ENCODE measurements at places on chromosomes 1 and 21.

- no peak for DNase-seq
These were observed 7.8 kb upstream of the MUTYH start for GRCh38 chr1:45348020-45348419.

- no peak for DNase-seq
These were observed 607.3 kb downstream of the NCAM2 start for GRCh38 chr21:21605521-21605920.

DNA sequence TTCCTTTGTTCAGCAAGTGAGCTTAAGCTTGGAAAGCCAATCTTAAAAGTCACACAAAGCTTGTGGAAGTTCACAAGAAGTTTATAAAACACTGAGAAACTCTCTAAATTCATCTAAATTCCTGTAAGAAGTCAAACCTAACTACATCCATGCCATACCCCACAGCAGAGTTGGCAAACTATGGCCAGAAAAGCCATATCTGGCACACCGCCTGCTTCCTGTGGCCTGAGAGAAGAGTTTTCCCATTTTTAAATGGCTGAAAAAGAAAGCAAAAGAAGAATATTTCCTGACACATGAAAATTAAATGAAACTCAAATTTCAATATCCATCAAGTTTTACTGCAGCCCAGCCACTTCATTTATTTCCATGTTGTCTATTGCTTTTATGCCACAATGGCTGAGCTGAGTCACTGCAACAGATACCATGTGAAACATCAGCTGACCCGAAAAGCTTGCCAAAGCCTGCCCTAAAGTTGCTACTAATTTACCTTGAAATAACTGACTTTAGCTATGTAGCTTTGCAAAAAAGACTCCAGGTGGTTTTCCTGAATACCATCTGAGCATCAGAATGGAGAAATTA is 237.1 kb downstream of the SLC45A1 start:
- DNase-seq: no peak

DNA sequence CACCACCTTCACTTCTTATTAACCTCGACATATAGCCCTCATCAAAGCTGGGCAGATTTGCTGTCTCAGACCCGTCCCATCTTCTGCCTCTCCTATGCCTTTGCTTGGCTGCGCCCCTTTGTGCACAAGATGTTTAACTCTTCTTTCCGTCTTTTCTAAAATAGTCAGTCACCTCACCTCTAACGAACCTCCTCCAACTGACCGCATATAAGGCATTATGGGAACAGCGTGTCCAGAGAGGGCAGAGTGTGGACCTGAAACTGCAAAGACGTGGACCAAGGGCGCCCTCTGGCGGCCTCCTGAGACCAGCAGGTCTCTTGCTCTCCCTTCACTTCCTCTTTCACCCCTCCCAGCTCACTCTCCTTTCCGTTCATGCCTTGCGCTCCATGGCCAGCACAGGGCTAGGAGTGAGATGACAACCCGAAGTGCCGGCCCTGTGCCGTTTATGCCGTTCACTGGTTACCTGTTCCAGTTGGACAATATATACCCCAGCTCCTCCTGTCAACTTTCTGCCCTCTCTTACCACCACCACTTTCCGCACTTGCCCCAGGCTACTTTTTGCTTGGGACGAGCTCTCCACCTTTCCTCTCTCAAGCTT is 2.5 kb upstream of the METTL25B start:
- DNase-seq: peak; percentile 76

GRCh38 chr1:156896490-156897033 is 3.0 kb downstream of the PEAR1 start:
- no peak for DNase-seq

DNA sequence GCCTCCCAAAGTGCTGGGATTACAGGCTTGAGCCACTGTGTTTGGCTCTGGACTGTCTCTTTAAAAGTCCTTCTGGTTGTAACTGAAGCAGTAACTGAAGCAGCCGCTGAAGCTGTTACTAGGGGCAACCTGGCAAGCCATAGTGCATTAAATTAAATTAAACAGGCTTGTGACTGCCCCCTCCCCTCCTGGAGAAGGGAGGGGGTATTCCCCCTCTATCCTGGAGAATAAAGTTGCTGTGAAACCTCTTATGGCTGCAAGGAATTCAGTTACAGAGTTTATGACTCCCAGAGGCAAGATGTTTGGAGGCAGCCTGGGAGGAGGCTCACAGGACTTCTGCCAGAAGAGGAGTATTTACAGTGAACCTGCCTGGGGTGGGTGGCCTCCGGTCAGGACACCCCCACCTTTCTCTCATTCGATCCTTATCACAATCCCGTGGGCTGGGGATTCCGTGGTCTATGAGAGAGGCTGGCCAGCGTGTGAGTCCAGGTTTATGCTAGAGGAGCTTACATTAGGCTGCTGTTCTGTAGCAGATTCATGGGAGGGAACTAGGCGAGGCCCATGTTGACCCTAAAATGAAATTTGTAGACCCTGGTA is 8.3 kb downstream of the TTC22 start:
- DNase-seq: no peak

DNA sequence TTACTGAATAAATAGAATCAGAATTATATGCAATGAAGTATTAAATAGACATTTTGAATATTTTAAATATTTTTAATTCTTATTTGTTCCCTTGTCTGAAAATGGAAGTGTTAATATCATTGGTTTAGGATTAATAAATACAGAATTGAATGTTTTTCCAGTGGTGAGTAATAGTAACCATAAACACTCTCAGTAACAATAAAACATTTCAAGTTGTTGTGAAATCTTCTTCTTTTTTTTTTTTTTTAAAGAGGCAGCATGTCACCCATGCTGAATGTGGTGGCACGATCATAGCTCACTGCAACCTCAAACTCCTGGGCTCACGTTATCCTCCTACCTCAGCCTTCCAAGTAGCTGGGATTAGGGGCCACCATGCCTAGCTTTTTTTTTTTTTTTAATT is 86.2 kb upstream of the ZBTB18 start:
- no peak for DNase-seq

- no peak for DNase-seq
These were observed 22.7 kb downstream of the NCF2 start for GRCh38 chr1:183567584-183567983.

- DNase-seq: no peak
These were observed 11.8 kb downstream of the CD101 start for GRCh38 chr1:117013309-117013858.

- no peak for DNase-seq
These were observed at the start of gene IL19 for GRCh38 chr1:206770531-206771337. Gene IL19, plus strand, starts transcription at chr1:206770773. Its CDS starts 65,890 bp downstream, at chr1:206836663.

GRCh38 chr1:88029142-88029541 is 654.9 kb upstream of the PKN2 start:
- no peak for DNase-seq

- DNase-seq: no peak
These were observed 47.4 kb upstream of the RAB4A start for GRCh38 chr1:229223498-229223897.

DNA sequence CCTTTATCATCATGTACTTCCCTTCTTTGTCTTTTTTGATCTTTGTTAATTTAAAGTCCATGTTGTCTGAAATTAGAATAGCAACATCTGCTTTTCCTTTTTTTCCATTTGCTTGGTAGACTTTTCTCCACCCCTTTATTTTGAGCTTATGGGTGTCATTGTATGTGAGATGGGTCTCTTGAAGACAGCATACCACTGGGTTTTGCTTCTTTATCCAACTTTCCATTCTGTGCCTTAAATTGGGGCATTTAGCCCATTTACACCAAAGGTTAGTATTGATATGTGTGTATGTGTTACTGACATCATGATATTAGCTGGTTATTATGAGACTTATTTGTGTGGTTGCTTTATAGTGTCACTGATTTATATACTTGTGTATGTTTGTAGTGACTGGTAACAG is 50.2 kb downstream of the IFI44 start:
- DNase-seq: no peak

GRCh38 chr1:60170709-60171108 is 97.1 kb upstream of the C1orf87 start:
- DNase-seq: no peak

DNA sequence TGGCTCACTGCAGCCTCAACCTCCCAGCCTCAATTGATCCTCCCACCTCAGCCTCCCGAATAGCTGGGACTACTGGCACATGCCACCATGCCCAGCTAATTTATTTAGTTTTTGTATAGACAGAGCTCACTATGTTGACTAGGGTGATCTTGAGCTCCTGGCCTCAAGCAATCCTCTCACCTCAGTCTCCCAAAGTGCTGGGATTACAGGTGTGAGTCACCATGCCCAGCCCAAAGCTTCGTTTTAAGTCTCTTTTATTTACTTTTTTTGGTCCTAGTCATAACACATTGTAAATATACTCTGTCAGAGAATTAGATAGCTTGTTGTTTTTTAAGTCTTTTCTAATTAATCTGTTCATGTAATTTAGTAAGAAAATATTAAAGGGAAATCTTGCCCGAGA is 42.8 kb downstream of the KCNK1 start:
- DNase-seq: no peak

DNA sequence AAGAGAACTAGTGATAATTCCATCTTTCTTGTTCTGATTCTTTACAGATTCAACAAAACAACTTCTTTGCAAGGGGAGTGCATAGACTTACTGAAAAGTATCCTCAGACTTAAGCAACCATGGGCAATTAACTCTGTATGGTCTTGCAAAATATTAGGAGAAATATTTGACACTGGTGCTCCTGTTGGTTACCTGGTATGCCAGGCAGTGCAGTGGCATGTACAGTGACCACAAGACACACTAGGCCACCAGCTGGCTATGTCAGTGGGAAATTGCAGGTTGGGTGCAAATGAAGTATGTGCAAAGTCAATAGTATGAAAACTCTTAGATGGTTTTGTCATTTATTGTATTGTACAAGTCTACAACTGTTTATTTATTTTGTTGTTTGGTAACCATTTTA is 34.5 kb downstream of the EPS15 start:
- no peak for DNase-seq

DNA sequence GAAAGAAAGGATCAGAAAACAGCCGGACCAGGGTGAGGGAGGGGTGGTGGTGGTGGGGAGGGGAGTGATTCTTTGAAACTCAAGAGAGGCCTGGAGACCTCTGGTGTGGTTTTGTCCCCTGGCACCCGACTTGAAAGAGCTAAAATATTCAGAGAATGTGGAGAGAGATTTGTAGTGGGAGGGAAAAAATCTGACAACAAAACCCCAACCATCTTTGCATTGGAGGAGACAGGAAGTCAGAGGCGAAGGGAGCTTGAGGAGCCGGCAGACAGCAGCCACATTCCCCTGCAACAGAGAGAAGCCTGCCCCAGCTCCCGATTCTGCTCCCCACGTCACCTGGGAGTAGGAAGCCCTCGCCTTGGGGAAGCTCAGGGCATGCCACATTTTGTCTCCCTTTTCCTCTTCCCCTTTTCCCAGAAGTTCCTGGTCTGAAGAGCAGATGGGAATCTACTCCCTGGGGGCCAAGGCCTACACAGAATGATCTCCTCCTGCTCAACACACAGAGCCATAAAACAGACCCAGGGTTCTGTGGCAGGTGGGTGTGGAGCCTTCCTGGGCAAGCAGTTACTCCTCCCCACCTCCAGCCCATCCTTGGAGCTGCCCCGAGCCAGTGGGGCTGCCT is 84.9 kb downstream of the ITPKB start:
- no peak for DNase-seq

DNA sequence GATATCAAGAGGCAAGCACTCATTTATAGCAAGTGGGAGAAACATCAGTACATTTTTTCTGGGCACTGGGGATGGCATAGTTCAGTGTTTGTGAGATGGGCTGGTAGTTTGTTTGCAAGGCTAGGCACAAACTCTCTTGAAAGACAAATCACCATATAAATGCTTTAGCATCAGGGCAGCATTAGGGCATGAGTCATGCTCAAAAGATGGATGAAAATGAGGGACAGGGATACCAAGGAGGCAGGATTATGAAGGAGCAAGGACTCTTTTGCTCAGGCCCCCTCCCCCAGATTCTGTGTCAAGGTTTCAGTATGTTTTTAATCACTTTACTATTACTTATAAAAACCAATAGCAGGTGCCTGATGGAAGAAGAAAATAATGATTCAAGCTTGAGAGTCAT is 43.9 kb upstream of the CAMK1G start:
- no peak for DNase-seq

- no peak for DNase-seq
These were observed 213.3 kb upstream of the ZRANB2 start for GRCh38 chr1:71294178-71294577.

GRCh38 chr1:81832573-81832972 is 31.8 kb downstream of the ADGRL2 start:
- DNase-seq: no peak

GRCh38 chr1:145962157-145963102 is 1.9 kb downstream of the ANKRD34A start:
- no peak for DNase-seq

DNA sequence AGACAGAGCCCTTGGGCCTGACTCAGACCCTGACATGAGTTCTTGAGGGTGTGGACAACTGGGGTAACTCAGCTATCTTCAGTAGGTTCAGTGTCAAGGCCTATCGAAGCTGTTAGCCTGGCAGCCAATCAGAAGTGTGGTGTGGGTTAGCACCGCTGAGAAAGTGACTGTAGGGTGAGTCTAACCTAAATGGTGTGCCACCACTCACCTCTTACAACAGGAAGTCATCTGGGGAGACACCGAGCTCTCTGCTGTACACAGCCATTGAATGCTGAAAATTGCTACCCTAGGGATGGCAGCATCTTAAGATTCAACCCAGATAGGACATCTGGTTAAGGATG is 44.6 kb downstream of the RASSF5 start:
- DNase-seq: no peak

DNA sequence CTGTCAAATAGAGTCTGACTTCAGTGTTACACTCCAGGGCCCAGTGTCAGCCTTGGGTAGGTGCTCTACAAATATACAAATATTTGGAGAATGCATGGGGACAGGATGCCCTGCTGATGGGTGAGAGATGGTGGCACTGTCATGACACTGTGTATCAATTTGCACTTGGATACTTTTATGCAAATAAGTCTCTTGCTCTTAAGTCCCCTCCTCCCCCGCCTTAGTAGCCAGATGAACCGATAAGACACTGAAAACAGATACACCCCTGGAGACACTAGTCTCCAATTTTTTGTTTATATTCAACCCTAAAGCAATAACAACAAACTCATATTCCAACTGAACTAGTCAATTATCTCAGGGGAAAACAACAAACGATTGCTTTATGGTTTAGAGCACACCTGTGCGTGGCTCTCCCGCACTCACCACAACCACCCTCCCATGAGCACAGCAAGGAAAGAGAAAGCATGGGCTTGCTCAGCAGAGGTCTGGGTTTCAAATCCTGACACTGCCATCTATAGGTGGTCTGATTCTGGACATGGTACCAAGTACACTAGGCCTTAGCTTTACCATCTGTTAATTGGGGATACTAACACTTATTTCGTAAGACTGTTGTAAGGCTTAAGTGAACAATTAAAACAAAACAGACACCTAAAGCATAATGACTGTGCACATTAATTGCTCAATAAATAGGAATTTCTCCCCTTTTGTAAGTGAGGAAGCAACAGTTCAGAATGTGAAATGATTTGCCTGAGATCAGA is 50.3 kb downstream of the HIVEP3 start:
- no peak for DNase-seq

DNA sequence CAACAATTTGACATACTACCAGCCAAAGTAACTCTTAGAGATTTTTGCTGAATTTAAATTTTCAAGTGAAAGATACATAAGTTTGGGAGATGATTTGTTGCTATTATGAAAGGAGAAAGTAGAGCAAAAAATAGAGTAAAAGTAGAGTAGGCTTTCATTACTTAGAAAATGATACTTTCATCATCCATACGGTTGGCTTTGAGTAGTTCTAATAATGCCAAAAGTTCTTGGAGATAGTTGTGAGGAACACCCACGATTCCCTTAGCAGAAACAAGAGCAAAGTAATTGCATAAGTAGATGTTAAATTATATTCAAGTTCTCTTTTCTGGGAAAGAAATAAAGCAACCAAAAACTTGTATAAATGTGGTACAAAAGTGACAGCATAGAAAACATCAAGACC is 95.0 kb upstream of the VAV3 start:
- no peak for DNase-seq

- no peak for DNase-seq
These were observed 23.7 kb downstream of the UROD start for GRCh38 chr1:45035631-45036301.

Data from mesothelial cell of epicardium (in vitro differentiated cells).